ENCODE measurements at places on chromosomes 12 and 14.

DNA sequence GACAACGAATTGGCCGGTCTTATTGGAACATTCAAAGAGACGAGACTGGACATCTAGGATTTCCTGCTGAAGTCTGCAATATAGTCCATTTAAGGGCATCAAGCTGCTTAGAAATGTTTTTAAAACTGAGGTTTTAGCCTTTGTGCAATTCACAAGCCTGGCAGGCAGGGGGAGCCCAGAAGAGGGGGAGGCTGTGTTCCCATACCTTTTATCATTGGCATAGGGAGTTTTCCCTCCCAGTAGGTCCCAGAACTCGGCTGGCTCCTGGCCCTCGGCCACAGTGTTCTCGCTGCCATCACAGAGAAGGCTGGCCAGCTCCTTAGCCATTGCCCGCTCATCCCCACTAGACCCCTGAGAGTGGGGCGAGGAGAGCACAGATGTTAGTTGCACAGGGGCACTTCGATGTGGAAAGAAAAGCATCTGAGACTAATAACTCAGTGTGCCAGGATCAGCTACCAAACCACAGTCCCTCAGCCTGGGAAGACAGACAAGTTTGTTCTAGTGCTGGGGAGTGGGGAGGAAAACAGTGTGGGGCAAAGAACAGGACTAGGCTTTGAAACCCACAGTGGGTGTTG is 15.1 kb downstream of the AVIL start:
- DNase-seq = peak; percentile 57

GRCh38 chr12:46332260-46332659 is 40.3 kb downstream of the SLC38A2 start:
- no peak for DNase-seq

DNA sequence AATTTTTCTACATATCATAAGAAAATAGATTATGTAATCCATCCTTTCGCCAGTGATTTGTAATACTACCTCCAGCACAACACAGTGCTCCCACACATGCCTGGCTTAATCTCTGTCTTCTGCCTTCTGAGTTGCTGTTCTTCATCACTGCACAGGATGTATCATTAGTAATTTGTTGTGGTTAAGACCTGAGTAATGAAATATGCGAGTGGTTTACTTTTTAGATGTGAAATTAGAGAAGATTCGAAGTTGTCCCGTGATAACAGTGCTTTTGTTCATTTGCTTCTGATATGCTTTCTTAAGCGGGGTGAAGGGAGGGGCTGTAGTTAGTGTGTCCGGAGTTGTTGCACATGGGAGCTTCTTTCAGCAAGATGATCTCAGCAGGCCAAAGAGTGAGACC is 18.1 kb downstream of the KRT85 start:
- DNase-seq = no peak

DNA sequence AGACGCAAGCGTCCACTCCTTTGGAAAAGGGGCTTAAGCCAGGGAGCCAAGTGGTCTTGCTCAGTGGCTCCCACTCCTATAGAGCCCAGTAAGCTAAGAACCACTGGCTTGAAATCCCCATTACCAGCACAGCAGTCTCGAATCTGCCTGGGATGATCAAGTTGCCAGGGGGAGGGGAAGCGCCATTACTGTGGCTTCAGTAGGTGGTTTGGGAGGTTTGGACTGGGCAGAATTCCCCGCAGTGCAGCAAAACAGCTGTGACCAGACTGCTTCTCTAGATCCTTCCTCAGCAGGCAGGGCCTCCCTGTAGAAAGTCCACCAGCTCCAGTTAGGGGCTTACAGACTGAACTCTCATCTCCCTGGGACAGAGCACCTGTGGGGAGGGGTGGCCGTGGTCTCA is 115.4 kb downstream of the TMEM117 start:
- DNase-seq = no peak

DNA sequence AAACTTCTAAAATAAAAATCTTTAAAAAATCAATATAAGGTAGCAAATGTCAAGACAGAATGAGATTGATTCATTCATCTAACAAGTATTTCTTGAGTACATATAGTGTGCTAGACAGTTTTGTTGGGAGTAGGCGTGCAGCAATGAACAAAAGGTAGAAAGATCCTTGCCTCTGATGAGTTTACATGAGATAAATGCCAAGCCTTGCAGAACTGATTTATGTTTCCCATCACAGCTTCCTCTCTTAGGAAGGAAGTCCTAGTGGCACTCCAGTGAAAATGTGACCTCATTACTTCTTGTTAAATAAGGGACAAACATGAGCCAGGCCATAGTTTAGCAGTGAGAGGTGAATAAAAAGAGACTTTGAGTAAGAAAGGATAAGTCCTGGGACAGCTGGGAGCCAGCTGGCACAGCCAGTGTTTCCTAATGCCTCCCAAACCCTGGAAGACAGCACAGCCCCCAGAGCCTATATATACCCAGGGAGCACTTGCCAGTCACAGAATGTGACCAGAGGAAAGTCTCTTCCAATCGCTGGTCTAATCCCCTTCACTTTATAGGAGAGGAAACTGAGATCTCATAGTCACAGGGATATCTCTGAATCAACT is 4.7 kb upstream of the COCH start:
- no peak for DNase-seq
